ENCODE measurements at places on chromosomes 5 and 9.

DNA sequence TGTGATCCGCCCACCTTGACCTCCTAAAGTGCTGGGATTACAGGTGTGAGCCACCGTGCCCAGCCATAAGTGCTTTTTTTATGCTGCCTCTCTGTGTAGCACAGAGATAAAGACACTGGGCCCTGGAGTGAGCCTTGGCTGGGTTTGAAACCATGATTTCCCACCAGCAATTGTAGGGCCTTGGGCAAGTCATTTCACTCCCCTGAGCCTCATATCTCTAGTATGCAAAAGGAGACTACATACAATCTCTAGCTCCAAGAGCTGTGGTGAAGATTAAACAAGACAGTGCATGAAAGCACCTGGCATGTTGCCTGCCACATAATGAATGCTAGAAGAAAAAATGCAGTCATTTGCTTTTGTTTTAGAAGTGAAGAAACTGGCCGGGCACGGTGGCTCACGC, 3.9 kb downstream of the FABP6 start:
- no peak for DNase-seq

DNA sequence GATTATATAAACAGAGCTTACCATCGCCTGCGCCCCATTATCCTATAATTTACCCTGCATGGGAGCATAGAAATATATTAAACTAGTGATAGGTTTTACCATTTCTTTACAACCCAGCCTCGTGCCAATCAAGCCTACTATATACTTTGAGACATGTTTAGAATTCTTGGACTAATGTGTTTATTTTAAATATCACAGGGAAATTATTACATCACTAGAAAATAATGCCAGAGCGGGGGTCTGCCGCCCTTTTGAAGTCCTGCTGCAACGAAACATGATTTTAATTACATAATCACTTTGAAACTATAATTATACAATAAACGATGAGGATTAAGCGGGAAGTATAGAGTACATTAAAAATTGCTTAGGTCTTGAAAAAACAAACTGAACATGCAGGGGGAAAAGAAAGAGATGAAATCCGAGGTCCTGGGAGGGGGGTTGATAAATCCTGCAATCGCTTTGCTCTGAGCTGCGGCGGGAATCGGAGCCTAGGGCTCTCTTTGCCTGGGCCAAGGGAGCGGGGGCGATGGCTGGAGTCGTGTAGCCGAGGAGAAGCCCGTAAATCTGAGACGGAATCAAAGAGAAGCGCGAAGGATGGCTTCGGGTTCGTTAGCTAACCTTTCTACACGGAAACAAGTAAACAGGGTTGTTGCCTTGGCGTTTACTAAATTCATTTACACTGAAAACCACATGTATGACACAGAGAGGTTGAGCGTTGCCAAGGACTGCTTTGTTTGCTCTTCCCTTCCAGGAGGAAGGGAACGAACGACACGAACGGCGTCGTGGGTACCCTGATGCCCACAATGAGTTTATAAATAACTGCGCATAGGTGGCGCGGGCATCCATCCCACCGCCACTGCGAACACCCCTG, 127.6 kb downstream of the TMEM174 start:
- no peak for DNase-seq

- DNase-seq = no peak
Observed at GRCh38 chr5:172731680-172732074, 39.3 kb downstream of the DUSP1 start.

DNA sequence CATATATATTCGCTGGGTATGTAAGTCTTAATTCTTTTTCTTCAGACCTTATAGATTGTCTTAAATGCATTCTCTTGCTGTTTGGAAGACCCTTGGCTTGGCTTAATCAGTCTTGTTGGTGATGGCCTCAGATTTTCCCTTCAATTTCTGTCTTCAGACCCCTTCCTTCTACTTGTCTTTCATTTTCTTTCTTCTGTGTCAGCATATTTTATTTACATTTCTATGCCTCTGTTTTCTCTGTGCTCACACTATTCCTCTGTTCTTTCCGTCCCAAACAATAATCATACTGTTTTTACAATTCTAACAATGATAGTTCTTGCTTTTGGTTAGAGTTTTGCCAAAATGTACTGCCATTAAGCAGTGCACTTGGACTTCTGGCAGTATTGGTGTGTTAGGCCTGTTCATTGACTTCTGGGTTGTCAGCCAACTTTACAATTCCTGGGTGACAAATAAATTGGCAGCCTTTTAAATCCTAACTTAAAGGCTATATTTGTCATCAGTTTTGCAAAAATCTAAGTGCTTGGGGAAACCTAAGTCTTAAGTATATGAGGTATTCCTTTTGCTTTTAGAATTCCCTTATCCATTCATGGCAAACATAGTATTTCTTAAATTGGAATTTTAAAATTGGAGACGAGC, 8.0 kb downstream of the SRFBP1 start:
- DNase-seq = no peak

DNA sequence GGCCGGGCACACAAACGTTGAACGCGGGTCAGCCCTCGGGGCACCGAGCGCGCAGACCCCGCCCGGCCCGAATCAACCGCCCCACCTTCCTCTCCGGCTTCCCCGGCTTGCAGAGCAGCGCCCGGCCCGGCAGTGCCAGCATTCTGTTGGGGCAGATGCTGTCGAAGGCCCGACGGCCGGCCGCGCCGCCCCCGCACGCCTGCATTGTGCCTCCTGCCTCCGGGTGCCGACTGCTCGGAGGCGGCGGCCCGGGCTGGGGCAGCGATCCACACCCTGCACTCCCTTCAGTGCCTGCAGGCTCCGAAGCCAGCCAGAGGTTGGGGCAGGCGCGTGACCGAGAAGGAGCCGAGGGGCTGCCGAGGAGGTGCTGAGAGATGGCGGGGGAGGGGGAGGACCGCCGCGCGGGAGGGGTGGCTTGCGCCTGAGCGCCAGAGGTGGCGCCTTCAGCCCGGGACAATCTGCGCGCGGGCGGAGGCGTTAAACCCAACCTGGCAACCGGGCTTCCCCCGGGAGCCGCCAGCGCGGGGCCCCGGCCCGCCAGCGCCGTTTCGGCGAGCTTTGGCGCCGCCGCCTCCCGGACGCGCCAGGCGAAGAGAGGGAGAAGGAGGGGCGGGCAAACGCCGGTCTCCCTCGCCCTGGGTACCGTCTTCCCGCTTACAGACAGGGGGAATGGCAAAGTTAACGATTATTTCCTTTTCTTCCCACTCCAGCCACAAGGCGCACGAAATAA, at the start of gene MCIDAS:
Gene MCIDAS (minus strand): TSS at position 382 of the 730 bp plus-strand sequence. CDS start 177 bp downstream, at position 205.
- DNase-seq = no peak

DNA sequence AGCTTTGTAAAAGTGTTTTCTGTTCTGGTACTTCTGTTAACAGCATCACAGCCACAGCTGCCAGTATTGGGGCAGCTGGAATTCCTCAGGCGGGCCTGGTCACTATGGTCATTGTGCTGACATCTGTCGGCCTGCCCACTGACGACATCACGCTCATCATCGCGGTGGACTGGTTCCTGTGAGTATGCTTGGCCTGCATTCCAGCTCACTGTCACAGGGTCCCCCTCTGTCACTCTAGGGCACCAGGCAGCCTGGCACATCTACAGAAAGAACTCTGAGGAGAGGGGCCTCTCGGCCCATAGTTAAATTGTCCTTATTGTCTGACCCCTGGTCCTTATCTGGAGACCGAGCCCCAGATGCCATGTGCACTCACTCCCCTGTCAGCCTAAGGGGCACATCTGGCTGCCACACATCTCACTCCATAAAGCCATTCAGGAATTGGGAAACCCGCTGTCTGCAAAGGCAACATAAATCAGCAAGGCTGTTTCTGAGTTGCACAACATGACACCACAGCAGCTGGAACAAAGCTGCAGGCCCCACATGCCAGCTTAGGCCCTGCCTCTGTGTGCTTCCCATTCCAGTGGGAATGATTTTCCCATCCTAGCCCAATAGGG, 77.5 kb downstream of the SLC1A3 start:
- no peak for DNase-seq

DNA sequence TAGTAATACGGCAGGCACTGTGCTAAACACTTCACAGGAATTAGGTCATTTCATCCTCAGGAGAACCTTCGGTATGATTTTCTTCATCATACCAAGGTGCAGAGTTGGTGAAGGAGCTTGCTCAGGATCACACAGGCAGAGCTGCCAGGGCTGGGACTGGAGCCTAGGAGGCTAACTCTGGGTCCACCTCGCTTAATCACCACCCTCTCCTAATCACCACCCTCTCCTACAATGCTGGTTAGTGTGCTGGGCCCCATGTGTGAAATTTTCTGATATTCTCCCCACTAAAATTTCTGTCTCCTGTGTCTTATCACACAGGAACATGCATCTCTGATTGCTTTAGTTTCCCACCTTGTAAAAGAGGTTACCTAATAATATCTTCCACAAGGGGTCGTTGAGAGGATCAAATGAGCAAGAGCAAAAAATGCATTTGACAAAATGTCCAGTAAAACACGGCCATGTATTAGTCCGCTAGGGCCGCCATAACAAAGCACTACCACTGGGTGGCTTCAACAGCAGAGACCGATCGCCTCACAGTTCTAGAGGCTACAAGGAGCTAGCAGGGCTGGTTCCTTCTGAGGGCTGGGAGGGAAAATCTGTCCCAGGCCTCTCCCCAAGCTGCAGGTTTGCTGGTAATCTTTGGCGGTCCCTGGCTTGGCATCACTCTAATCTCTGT, 128.2 kb upstream of the NFIB start:
- DNase-seq = no peak

- no peak for DNase-seq
Observed at GRCh38 chr5:6633469-6634245, 417 bp downstream of the SRD5A1 start.

- peak; percentile 66 for DNase-seq
Observed at GRCh38 chr9:133934482-133935232, 57.5 kb downstream of the VAV2 start.

GRCh38 chr9:112508377-112508776, 21.8 kb downstream of the KIAA1958 start:
- DNase-seq = no peak

- no peak for DNase-seq
Observed at GRCh38 chr9:98787766-98788335, 8.5 kb downstream of the ANKS6 start.

GRCh38 chr9:12633016-12633765, 60.0 kb upstream of the TYRP1 start:
- DNase-seq = no peak

GRCh38 chr5:159104051-159104651, 4.4 kb upstream of the EBF1 start:
- no peak for DNase-seq

DNA sequence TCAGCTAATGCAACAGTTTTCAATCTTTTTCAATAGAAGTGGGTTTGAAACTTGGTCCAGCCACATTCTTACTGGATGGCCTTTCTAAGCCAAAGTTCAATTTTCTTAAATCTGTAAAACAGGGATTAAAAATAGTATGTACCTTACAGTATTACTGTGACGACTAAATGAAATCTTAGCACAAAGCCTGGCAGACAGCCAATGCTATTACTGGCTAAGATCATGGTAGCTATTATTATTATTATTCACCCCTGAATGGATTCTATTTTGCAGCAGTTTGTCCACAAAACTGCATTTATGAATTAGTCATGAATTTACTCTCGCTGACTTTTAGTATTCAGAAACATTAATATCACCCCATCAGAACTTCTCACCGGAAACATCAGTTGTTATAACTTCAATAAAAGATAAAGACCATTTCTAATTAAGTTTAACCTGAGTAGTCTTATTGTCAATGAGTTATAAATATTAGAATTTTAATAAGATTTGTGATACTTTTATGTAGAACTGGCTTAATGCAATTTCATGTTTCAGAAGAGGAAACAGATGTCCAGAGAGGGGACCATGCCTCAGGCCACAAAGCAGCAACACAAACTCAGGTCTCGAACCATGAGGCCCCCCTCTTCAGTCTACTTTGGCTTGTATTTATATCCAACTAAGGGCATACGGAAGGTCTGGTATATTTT, 468.2 kb downstream of the ARHGEF28 start:
- DNase-seq = no peak

GRCh38 chr5:38697013-38697412, 140.6 kb upstream of the LIFR start:
- DNase-seq = no peak

DNA sequence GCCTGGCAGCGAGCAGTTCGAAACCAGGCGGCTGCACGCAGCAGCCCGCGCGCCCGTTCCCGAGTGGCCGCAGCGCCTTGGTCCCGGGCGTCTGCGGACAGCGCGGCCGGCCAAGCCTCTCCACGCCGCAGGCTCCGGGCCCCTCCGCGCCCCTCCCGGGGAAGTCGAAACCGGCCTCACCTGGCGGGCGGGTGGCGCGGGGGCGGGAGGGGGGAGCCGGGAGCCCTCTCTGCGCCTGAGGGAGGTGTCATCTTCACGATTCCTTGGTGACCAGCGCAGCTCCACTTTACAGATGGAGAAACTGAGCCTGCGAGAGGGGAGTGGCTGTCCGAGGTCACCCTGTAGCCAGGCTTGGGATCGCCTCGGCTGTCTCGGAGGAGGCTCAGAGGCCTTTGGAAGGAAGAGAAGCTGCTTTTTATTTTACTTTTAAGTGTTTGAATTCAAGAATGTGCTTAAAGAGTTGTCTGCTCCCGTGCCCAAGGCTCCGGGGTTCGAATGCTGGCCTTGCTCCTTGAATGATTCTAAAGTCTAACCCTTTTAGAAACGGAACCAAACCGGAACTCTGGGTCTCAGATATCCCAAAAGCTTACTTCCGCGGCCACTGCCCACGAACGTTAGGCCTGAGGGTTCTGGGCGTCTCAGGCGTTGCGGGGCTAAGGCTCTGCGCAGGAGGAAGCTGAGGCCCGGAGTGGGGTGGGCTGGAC, 662 bp downstream of the SUSD3 start:
- DNase-seq = no peak

DNA sequence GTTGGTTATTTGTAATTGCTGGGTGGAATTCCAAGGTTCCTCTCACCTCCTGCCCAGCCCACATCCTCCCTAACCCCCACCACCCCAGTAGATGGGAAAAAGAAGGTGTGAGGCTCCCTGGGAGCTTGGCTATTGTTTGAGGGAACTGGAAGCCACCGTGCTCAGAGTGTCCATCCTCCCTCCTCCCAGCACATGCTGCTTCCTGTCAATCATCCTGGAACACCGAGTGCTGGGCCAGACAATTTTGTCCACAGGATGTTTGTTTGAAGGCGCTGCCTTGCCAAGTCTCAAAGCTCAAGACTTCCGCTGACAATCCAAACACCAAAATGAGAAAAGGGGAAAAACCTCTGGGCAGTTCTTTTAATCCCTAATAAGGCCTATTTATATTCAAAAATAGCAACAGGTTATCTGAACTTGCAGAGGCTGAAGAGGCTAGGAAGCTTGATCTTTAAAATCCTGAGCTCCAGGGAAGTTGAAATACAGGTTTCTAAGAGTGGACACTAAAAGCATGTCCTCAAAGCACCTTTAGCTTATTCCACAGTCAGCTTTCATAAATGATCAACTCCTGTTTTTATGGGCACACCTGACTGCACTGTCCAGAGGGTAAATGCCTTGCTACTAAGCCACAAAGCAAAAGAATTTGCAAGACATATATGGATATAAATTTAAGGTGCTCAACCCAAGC, 286.7 kb downstream of the NFIB start:
- DNase-seq = no peak

DNA sequence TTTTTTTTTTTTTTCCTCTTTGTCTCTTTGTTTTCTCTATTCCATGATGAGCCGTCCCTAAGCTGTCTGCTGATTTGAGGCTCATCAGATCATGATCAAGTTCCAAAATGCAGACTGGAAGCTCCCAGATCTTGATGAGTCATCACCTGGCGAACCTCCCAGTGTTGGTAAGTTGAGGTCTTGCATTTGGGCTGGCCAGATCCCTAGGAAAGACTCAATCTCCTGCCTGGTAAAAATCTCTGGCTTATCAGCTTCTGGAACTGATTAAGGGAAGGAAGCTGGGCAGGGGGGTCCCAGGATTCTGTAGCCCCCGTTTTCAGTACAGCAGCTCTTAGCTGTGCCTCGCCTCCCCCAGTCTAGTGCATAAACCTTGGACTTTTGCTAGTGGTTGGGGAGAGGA, 69.0 kb downstream of the TSPAN17 start:
- peak; percentile 70 for DNase-seq
